Renal cortex interstitium (tissue), 15 donors: ENCODE measurements at places on chromosomes 12 and 14. TPM values are rescaled to one million over a fixed set of nuclear protein-coding genes. Genes with fewer than 3 reads are reported as not detected.

Gene SERPINA10
- 0.06 TPM for polyA plus RNA-seq

Gene TAS2R14
- 3.0 TPM for polyA plus RNA-seq

Gene KLRC2
- polyA plus RNA-seq: not detected

Gene WIF1
- 3.2 TPM for polyA plus RNA-seq

Gene DLGAP5
- 21.7 TPM for polyA plus RNA-seq

Gene MIPOL1
- polyA plus RNA-seq: 9.8 TPM

Gene SMCO3
- 2.2 TPM for polyA plus RNA-seq

Gene TC2N
- polyA plus RNA-seq: 34.9 TPM

Gene CIROP
- not detected for polyA plus RNA-seq

Gene PDE3A
- 28.8 TPM for polyA plus RNA-seq

Gene ARHGDIB
- 60.0 TPM for polyA plus RNA-seq

Gene SLC4A8
- 4.9 TPM for polyA plus RNA-seq

Gene NGB
- not detected for polyA plus RNA-seq

Gene SIRT4
- 3.1 TPM for polyA plus RNA-seq

Gene SMIM41
- polyA plus RNA-seq: 0.73 TPM

Gene YBX3
- 263 TPM for polyA plus RNA-seq

Gene NANOG
- 0.53 TPM for polyA plus RNA-seq

Gene CD27
- 2.2 TPM for polyA plus RNA-seq

Gene LMNTD1
- polyA plus RNA-seq: not detected

Gene TMEM179
- polyA plus RNA-seq: 0.56 TPM

Gene RAB15
- polyA plus RNA-seq: 19.5 TPM

Gene NTN4
- polyA plus RNA-seq: 98.6 TPM

Gene KRT3
- polyA plus RNA-seq: not detected

Gene KRT8
- polyA plus RNA-seq: 286 TPM

Gene SMOC1
- polyA plus RNA-seq: 1.7 TPM

Gene KCNC2
- polyA plus RNA-seq: 0.40 TPM

Gene BMP4
- 48.9 TPM for polyA plus RNA-seq

Gene P2RX2
- polyA plus RNA-seq: 1.7 TPM

Gene PRB4
- polyA plus RNA-seq: not detected

Gene ADAM20
- polyA plus RNA-seq: 0.07 TPM

Gene KRT74
- polyA plus RNA-seq: not detected

Gene GPX2
- 0.59 TPM for polyA plus RNA-seq

Gene AVPR1A
- 5.6 TPM for polyA plus RNA-seq

Gene CMA1
- polyA plus RNA-seq: 0.19 TPM

Gene KHNYN
- polyA plus RNA-seq: 48.4 TPM

Gene MYO1H
- 1.3 TPM for polyA plus RNA-seq

Gene MMP19
- polyA plus RNA-seq: 0.68 TPM

Gene TSPAN9
- polyA plus RNA-seq: 78.2 TPM

Gene CLEC4A
- polyA plus RNA-seq: 1.0 TPM

Gene TMEM233
- 1.2 TPM for polyA plus RNA-seq

Gene SH2B3
- 19.1 TPM for polyA plus RNA-seq

Gene PIANP
- polyA plus RNA-seq: 11.7 TPM

Gene WDR20
- 30.4 TPM for polyA plus RNA-seq

Gene PMCH
- polyA plus RNA-seq: 0.76 TPM

Gene VRTN
- polyA plus RNA-seq: not detected

Gene IRAK3
- 3.2 TPM for polyA plus RNA-seq

Gene ELK3
- polyA plus RNA-seq: 59.4 TPM

Gene SSPN
- polyA plus RNA-seq: 17.7 TPM

Gene METTL25
- polyA plus RNA-seq: 18.7 TPM
